ENCODE measurements at places on chromosomes 1 and 21.

GRCh38 chr1:151294742-151295462, 12.8 kb downstream of the ZNF687 start:
- DNase-seq: no peak

GRCh38 chr21:38950435-38951094, 144.8 kb downstream of the ETS2 start:
- DNase-seq: no peak

- DNase-seq: no peak
Measured at GRCh38 chr1:226608699-226609505, 60.3 kb downstream of the STUM start.

DNA sequence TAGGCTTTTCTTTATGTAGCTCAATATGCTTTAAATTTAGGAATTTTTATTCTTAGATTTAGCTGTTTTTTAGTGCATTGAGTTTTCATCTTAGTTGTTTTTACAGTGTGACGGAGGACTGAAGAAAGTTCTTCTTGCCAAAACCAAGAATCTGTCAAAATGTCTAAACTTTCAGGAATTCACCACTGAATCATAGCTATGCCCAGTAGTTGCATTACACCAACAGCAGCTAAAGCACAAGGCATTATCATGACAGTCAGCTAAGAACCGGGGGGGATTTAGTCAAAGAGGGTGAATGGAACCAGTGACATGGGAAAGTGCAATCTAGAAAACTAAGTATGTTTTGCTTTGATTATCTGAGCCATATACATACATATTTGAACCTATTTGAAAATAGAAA, 6.5 kb upstream of the C1orf146 start:
- no peak for DNase-seq

GRCh38 chr1:84299536-84300170, 1.9 kb upstream of the SAMD13 start:
- no peak for DNase-seq

- DNase-seq: no peak
Measured at GRCh38 chr1:232390590-232390989, 239.3 kb downstream of the SIPA1L2 start.

- no peak for DNase-seq
Measured at GRCh38 chr1:65083263-65083896, 64.6 kb upstream of the AK4 start.

- no peak for DNase-seq
Measured at GRCh38 chr1:21290546-21290944, 282 bp upstream of the ECE1 start.

- DNase-seq: no peak
Measured at GRCh38 chr1:31400393-31400792, 12.6 kb upstream of the SERINC2 start.

DNA sequence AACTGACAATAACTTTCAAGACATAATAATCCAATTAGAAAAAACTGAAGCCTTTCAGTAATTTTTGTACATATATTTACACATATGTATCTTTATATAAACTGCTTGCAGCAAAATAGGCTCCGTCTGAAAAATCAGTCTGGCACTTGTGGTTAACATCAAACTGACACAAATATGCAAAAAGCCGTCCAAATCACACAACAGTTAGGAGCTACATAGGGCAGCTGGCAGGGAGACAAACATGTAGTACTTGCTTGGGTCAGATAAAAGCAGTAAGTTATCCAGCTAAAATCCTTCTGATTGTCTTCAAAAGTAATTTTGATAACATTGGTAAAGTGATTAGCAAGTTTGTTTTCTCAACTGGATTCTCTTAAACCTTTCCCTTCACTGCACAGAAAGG, 14.7 kb upstream of the GUCA2A start:
- DNase-seq: no peak

DNA sequence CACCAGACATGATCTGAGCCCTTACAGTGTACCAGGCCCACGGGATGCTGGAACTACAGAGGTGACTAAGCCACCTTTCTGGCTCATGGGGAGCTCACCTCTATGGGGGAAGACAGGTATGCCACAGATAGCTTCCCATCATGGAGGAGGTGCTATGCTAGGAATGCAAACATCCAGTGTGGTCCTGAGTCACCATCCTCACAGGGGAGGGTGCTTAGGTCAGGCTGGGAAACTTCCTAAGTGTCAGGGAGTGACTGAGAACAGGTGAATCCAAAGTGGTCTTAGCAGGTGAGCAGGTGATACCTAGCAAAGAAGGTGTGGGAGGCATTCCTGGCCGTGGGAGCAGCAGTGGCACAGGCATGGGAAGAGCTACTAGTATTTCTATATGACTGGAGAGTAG, 8.6 kb upstream of the RASSF5 start:
- DNase-seq: no peak

- no peak for DNase-seq
Measured at GRCh38 chr1:175155473-175155856, 37.1 kb downstream of the KIAA0040 start.

GRCh38 chr21:34217263-34217662, 143.9 kb downstream of the MRPS6 start:
- DNase-seq: no peak

DNA sequence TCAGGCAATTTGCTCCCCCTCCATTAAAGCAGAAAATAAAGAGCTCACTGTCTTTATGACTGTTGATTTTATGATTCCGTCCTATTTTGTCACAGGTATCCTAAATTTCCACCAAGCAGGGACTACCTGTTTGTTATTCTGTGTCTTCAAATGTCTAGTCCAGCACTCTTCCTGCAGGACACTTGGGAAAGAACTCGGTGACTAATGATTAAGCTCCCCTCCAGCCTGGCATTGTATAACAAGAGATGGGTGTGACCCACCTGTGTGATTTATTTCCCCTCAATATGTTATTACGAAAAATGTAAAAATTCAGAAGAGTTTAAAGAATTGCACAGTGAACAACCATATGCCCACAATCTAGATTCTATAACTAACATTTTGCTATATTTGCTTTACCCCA, 42.9 kb upstream of the LRRN2 start:
- no peak for DNase-seq

DNA sequence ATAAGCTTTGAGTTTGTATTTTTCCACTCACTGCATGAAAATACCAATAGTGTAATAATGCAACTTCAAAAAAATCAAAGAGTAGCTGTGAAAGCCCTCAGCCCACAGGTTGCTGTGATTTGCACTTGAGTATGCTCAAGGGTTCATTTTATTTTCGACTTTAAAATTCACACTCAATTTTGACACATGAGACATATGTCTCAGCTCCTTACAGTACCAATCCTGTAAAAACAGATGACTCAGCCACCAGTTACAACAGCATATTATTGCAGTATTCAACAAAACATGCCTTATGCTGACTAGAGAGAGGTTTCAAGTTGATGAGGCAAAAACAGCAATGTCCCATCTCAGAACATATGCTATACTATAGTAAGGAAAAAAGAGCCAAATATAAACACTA, 66.1 kb downstream of the CYYR1 start:
- no peak for DNase-seq

DNA sequence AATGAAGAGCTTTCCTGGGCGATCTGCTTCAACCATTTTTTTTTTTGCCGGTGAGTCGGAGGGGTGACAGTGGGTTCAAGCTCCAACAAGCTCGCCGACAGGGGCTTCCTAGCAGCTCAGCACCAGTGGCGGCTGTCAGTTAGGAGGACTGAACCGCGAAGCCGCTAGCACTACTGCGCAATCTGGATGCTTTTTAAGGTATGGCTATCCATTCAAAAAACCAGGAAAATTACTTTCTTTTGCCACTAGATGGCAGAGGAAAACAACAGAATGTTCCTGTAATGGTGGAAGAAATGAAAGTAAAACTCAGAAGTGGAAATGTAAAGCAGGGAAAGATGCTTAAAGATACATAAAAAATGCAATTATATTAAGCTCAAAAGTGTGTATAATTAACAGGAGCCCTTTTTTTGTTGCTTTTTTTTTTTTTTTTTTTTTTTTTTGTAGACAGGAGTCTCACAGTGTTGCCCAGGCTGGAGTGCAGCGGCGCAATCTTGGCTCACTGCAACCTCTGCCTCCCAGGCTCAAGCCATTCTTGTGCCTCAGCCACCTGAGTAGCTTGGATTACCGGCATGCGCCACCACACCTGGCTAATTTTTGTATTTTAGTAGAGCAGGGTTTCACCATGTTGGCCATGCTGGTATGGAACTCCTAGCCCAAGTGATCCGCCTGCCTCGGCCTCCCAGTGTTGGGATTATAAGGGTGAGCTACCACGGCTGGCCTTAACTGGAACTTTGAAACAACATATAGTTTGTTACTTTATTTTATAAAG, 8.5 kb downstream of the KYAT3 start:
- DNase-seq: no peak

GRCh38 chr1:33152685-33153432, 29.0 kb downstream of the TRIM62 start:
- no peak for DNase-seq

- DNase-seq: no peak
Measured at GRCh38 chr1:94947437-94947836, 20.5 kb upstream of the CNN3 start.

DNA sequence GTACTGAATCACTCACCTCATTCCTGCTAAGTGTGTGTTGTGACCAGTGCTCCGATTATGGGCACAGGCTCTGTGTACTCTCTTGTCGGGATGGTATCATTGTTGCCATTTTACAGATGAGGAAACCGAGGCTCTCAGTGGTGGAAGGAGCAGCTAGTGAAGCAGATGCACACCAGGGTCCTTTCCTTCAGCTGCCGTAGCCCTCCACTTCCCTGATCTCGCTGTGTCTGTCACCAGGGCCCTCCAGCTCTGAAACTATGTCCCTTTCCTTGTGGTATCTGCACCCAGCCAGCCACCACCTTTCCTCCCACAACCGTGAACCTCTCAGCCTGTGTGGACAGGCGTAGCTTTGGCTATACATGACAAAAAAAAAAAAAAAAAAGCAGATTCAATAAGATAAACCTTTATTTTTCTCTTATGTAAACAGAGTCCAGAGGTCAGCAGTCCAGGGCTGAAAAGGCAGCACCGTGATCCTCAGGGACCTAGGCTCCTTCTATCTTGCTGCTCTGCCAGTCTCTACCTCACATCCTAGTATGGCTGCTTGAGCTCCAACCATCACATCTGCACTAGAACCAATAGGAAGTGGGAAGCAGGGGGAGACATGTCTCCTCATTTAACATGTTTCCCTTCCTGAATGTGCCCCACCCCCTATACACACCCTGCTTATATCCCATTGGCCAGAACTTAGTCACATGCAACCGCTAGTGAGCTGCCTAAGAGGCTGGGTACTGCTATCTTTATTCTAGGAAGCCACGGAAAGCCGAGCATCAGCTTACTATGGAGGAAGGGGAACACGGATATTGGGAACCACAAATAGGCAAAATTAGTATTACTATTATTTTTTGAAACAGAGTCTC, 44.3 kb downstream of the TMEM51 start:
- no peak for DNase-seq

- no peak for DNase-seq
Measured at GRCh38 chr1:247370786-247371732, 39.4 kb upstream of the ZNF496 start.

GRCh38 chr1:204296431-204296988, 63.2 kb downstream of the PLEKHA6 start:
- DNase-seq: no peak

DNA sequence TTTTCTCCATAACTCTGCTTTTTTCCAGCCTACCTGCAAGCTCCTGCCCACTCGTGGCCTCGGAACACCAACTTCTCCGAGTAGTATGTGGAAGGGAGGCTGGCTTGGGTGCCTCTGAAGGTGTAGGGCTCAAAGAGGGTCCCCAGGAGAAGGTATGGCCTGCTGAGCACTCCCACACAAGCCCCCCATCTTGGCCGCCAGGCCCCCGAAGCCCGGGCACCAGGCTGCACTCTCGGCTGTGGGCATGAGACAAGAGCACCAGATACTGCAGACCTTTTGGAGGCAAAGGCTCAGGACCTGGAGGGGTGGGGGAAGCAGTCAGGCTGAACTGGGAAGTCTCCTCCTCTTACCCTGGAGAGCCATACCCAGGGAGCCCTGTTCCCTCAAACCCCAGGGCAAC, 1.7 kb downstream of the ZNF692 start:
- no peak for DNase-seq

DNA sequence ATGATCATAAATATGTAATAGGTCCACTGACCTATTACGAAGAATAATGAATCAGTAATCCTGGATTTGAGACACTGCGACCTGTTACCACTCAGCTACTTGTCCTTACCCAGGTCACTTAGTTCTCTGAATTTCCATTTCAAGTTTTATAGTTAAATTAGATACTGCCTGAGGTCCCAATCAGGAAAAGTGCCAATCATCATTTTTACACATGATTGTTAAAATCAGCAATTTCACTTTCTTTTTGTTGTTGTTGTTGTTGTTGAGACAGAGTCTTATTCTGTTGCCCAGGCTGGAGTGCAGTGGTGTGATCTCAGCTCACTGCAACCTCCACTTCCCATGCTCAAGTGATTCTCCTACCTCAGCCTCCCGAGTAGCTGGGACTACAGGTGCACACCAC, 22.8 kb upstream of the LYPLAL1 start:
- no peak for DNase-seq

DNA sequence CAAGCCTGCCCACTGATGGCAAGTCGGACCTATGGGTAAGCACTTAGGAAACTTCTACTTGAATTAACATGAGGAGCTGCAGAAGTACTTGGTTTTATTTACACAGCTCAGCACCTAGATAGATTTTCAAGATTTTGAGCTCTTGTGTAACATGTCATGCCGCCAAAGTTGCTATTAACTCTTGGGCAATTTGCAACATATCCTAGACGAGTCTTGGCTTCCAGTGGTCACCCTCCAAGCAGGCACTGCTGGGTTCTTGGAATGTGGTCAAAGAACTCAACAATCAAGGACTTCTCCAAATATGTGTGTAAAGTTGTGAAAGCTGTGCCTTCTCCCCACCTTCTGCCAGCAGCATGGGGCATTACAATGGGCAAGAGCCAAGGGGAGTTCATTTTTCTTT, 17.8 kb upstream of the GUCA2B start:
- no peak for DNase-seq

- DNase-seq: no peak
Measured at GRCh38 chr21:42491328-42491727, 4.7 kb downstream of the RSPH1 start.

DNA sequence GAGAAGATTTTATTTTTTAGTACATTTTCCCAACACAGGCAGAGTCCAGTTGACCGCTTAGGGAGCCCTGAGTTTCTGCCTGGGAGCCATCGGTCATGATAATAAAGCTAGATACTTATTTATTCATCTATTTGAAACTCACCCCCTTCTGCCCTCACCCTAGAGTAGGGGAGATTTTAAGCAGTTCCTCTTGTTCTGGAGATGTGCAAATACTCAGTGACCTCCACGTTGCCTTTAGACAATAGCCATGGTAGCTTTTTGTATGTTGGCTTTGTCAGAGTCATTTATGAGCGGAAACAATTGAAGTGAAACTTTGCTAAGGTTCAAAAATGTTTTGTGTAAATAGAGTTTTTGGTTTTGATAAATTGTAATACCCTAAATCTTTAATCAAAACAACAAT, 45.7 kb upstream of the PLPPR4 start:
- no peak for DNase-seq

- no peak for DNase-seq
Measured at GRCh38 chr1:59605184-59605583, 209.6 kb upstream of the HOOK1 start.

GRCh38 chr1:14065486-14065885, 365.5 kb downstream of the PRDM2 start:
- DNase-seq: no peak

GRCh38 chr1:220751111-220751510, 3.0 kb downstream of the MTARC2 start:
- DNase-seq: no peak
